Stimulated activated CD8-positive, alpha-beta memory T cell treated with anti-CD3 and anti-CD28 coated beads, Interleukin-7, amount 100 ng/mL, for 1 hour (primary cell): ENCODE measurements at places on chromosomes 13 and 19.

- no peak for DNase-seq
Observed at GRCh38 chr13:74027161-74027779, 106.9 kb downstream of the KLF12 start.

DNA sequence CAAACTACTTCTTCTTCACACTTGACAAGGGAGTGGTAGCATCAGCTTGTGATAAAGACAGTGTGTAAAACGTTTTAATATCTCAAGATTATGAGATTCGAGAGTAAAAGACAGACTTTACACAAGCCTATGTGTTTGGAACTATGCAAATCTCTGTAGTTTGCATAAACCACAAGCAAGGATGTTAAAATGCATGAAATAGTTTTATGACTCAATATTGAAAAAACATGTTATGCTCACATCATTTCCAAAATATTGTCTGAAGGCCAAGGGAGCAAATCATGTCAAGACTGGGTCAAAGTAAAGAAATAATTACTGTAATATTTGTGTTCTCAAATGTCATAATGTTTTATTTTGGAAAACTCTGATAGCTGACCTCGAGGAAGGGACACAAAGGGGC, 316.8 kb upstream of the KLF12 start:
- no peak for DNase-seq

DNA sequence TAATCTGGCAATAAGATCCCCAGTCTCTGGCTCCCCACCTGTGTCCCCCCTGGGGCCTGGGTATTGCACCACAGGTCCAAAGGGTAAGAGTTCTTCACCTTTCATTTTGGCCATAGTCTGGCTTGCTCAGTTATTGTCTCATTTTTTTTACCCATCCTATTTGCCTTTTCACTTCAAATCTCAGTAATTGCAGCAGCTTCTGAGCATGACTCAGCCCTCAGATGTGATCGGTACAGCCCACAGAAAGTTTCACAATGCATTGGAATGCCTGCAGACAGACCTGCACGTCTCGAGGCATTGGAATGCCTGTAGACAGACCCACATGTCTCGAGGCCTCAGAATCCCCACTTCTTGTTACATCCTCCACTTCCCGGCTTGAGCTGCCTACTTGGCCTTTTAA, 173.6 kb downstream of the NUFIP1 start:
- no peak for DNase-seq

GRCh38 chr13:24613755-24614154, 66.5 kb upstream of the ATP12A start:
- DNase-seq: no peak

- DNase-seq: no peak
Observed at GRCh38 chr19:28313633-28314032, 899.3 kb downstream of the UQCRFS1 start.

DNA sequence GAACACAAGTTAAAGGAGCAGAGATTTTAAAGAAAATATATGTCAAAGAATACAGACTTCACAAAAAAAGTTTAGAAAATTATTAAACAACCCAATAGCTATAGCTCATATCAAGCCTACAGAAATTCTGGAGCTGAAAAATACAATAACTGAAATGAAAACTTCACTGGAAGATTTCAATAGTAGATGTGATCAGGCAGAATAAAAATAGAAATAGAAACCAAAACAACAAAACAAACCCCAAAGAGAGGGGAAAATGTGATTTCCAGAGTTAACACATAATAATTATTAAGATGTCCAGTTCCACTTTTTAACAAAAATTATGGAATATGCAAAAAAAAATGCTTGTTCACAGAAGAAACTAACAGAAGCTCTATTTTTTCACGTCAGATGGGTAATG, 23.6 kb downstream of the LRRC63 start:
- no peak for DNase-seq

DNA sequence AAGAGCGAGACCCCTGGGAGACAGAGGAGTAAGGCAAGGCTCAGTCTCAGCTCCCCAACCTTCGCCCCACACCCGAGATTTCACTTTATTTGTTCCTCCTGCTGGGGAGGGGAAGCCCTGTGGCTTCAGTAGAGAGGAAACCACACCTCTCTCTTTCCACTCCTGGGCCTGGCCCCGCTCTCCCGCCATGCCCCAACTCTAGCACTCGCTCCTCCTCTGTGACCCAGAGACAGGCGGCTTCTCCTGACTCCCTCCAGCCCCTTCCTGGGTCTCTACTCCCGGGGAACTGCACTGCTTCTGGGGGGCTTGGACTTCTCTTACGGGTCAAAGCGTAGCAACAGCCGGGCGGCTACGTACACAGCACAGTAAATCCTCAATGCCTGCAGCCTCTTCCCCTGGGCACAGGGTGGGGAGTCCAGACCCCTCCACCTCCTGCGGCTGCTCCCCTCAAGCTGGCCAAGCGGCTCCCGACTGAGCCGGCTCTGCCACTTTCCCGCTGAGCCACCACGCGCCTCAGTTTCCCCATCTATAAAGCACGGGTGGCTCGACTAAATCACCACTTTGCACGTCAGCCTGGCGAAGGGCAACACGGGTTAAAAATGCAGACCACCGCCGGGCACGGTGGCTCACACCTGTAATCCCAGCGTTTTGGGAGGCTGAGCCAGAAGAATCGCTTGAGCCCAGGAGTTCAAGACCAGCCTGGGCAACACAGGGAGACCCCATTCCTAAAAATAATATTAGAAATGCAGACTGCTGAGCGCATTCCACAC, 1.4 kb downstream of the RNF126 start:
- DNase-seq: no peak

GRCh38 chr19:34096020-34096915, 76.0 kb upstream of the LSM14A start:
- DNase-seq: no peak

- no peak for DNase-seq
Observed at GRCh38 chr19:55251341-55252081, 7.3 kb downstream of the PPP6R1 start.

DNA sequence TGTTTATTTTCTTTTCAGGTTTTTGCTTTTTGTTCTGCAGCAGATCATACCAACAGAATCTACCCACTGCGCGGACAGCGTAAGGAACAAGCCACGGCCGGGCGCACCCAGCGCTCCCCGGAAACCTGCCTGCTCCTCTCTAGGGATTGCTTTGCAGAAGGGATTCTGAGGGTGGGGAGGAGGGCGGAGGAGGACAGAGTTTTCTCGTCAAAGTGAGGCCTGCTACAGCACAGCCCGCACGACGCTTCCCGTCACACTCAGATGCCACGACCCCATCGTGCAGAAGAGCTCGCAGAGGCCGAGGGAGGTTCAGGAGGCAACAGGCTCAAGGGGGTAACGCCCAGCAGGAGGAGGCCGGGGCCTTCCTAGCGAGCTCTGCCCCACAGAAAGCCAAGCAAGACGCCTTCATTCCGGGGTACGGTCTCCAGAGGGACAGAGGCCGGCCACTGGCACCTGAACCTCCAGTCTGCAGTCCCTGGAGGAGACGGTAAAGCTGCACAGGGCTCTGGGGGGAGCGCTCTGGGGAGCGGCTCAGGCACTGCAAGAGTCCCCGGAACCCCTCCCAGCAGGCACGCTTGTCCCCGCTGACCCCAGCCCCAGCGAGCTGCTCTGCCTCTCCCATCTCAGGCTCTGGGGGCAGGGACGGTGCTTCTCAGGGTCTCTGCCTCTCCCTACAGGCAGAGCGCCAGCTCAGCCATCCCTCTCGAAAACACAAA, 6.9 kb downstream of the REXO1 start:
- no peak for DNase-seq

GRCh38 chr19:4678881-4679790, 9.0 kb upstream of the MYDGF start:
- DNase-seq: no peak

DNA sequence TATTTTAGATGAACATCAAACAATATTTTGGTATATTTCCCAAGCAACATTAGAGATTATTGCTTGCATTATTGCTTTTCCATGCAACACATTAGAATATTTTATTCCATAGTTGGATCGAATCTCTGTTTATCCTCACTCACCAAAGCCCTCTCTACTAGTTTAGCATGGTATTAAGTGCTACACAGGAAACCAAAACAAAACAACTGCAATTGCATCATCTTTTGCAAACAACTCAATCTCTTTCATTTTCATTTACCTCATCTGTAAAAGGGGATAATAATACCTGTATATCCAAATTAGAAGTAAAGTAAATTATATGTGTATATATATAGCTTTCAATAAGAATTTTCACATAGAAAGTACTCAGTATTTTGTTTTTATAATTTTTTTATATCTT, 147.8 kb upstream of the PCDH9 start:
- no peak for DNase-seq

GRCh38 chr19:7266832-7267231, 27.4 kb downstream of the INSR start:
- no peak for DNase-seq

DNA sequence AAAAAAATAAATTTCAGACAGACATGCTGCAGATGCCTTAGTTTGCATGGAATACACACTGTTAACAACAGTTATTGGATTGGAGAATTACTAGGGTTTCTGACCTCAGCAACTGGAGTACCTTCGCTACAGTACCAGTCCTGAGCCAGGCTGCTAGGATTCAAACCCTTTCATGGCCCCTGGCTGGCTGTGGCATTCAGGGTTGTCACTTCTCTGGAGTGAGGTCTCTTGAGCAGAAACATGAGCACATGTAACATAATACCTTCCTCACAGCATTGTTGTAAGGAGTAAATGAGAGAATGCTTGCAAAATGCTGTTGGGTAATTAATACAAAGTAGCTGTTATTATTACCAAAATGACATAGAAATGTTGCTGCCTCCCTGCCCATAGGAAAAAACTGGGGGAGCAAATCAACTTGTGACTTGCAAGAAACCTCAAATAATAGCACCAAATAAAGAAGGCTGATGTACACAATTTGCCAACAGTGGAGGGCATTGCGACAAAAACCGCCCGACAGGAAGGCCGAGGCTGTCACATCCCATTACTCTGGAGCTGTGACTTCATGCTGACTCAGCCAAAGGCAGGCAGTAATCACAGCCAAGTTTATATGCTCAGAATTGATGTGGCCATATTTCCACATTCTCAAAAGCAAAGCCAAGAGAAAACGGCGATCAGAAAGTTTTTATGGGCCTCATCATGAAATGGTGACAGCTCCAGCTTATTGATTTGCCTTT, 100.4 kb downstream of the RFC3 start:
- no peak for DNase-seq

DNA sequence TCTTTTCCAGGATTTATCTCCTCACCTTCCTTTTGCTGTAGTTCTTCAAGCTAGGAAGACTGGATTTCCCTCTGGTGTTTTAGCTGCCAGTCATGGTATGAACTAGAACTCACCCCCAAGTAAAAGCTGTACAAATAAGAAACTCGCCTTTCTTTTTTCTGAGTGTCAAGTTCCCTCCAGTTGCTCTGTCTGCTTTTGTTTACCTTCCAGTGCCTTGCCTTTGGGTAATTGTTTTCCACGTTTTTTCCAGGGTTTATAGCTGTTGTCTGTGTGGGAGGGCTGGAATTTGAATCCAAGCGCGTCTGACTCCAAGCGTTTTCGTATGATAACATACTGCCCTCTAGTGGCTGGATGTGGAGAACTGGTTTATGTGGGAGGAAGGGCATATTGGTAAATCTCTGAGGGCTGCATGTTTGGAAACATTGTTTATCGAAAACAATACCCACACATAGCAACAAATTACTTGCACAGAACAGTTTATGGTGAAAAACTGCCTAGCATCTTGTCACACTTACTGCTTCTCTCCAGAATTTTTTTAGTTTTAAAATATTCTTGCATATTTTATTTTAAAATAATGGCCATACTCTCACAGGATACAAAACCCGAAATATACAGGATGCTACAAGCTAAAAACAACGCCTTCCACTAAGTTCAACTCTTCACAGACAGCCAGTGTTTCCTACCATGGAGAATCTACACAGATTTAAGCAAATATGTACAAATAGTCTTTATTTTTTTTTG, 19.2 kb downstream of the RCN3 start:
- DNase-seq: no peak

DNA sequence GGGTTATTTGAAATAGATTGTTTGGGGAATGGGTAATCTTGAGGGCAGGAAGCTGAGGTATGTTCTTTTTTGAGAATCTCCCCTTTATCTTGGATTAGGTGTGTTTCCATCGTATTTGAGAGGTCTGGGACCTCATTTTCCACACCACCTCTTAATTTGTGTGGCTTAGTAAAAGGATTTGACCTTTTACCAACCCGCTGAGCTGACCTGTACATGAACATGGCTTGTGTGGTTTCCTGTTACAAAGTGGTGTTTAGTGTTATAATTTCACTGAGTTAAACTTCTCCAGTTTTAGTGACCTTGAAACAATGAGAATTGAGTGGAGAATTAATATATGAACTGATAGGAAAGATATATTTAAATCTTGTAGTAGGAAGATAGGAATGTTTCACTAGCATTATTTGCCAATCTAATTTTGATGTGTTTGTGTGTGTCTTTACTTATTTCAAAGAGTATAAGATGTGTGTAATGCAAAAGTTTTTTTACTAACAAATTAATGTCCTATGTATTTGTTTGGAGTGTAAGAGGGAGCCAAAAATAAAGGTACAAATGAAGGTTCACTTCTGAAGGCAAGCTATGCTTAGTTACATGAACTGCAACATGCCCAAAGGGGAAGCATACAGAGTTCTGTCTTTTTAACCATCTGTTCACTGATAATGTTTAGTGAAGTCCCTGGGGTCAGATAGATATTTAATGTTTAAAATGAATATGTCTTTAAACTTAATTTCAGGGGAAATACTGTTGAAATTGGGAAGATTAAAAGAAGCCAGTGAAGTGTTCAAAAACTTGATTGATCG, 17.1 kb downstream of the NAA16 start:
- DNase-seq: no peak

- DNase-seq: no peak
Observed at GRCh38 chr13:48252176-48252575, 19.2 kb downstream of the ITM2B start.

DNA sequence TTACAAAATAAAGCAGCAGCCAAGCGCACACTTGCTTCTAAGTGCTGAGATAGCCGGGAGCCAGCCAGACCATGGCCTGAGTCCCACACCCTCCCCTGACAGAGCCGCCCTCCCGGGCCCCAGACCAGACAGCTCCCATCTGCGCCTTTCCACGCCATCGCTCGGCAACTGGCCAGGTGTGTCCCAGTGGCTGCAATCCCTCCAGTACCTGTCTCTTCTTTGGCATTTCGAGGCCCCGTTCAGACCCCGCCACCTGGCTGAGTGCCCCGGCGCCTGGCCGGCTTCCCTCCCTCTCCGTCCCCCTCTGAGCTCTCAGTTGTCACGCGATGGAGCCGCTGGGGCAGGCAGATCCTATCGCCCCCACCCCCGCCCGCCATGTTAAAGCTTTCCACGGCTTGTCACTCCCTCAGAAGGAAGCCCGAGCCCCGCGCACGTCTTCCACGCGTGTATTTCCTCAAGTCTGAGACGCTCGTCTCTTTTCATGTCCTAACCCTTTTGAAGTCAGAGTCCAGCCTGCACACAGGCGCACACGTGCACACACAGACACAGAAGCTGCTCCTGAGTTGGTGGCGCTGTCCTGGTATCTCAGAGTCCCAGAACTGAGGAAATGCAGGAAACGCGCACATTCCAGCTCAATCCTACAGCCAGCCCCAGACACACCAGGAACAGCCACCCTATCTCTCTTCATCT, 7.9 kb downstream of the MLLT1 start:
- no peak for DNase-seq
